ENCODE measurements at places on chromosomes 11 and 22.

DNA sequence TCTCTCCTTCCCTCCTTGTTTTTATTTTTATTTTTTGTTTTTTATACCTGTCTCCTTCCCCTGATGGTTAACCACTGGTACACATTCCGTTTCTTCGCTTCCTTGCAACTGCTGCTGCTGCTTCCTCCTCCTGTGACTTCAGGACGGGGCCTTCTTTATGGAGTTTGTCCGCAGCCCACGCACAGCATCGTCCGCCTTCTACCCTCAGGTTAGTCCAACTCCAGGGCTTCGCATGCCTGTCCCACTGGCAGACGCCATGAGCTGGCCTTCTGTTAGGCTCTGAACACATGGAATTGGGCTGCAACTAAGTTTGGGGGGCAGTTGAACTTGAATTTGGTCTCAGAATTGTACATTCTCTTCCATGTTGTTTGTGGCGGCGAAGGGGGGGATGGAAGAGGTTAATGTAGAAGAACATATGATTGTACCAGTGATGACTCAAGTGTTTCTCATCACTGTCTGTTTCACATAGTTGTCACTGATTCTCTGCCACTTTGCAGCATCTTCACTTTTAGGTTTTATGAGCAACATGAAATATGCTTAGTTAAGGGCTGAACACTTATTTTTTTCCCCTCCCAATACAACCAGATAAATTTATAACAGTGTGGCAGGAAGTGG is 83.0 kb upstream of the YWHAH start:
- no peak for DNase-seq

DNA sequence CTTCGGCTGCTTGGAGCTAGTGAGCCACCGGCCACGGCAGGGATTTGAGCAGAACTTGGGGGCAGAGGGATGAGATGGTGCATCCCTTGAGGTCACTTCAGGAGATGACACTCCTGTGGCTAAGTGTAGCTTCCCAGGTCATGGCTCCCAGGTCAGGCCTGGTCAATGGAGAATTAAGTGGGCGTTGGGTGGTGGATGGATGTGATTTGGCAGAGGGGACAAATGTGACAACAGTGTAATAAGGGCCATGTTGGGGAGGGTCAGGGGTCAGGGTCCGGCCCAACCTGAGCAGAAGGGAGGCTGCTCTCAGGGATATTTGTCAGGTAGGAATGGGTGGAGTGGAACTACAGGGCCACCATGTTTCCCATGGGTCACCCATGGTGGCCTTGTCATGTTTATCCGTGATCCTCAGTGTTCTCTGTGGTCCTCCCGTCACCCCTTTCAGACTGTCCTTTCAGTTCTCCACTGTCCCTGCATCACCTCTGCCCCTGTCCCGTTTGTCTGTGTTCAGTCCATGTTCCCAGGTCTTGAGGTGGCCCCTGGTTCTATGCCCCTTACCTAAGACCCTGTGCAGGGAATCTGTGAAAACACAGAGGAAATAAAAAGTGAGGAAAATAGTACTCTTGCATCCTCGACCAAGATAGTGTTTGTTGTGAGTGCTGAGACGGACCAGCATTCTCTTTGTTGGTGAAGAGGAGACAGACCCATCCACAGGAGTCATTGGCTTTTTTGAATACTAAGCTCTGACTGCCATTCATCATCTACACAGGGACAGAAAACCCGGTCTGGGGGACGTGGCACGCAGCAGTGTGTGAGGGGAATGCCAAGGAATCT is 6.1 kb downstream of the SLC25A1 start:
- DNase-seq = no peak

- DNase-seq = no peak
These were observed 28.0 kb downstream of the QSER1 start for GRCh38 chr11:32920570-32920969.

GRCh38 chr11:119793335-119793984 is 64.5 kb upstream of the NECTIN1 start:
- peak; percentile 25 for DNase-seq

DNA sequence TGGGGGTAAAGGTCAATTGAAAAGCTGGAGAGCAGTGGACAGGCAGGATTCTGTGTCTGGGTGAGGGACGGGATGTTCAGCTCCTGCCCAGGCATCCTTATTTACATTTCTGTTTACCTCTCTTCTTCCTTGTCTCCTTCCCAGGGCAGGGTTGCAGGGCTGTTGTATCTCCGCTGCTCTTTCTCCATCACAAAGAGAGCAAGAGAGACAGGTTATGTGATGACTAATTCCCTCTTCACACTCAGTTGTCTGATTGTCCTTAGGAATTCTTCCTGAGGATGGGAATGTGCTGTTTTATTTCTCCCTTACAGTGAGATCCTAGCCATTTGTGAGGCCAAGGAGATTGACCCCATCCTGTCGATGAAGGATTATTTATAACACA is 104.9 kb downstream of the VPREB1 start:
- no peak for DNase-seq

- DNase-seq = peak; percentile 88
These were observed 35.9 kb upstream of the HORMAD2 start for GRCh38 chr22:30044369-30044768.

GRCh38 chr11:133934599-133935550 is 21.9 kb downstream of the IGSF9B start:
- DNase-seq = no peak

- DNase-seq = no peak
These were observed 17.7 kb downstream of the TXN2 start for GRCh38 chr22:36463783-36464184.

- DNase-seq = peak; percentile 63
These were observed 145.2 kb downstream of the FBXO7 start for GRCh38 chr22:32619614-32620426.

DNA sequence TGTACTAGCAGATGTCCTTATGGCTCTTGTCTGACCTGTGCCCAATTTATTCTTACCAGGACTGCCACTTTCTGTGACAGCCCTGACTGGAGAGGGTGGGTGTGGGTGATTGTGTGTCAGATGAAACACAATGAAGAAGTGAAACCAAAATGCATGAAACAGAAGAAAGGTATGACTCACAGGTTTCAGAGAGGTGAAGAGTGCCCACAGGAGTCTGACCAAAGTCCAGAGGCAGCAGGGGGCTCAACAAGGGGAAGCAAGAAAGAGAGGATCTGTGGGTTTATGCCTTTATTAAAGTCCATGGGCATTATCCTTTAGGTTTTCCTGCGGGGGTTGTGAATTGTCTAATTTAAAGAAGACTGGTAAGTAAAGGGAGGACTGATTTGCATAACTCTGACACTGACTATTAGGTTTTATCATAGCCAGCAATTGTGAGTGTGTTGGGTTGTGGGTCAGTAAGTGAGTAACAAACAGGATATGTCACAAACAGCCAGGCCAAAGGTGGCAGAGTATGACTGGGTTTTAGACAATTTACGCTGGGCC is 3.9 kb upstream of the OR4C6 start:
- DNase-seq = no peak

DNA sequence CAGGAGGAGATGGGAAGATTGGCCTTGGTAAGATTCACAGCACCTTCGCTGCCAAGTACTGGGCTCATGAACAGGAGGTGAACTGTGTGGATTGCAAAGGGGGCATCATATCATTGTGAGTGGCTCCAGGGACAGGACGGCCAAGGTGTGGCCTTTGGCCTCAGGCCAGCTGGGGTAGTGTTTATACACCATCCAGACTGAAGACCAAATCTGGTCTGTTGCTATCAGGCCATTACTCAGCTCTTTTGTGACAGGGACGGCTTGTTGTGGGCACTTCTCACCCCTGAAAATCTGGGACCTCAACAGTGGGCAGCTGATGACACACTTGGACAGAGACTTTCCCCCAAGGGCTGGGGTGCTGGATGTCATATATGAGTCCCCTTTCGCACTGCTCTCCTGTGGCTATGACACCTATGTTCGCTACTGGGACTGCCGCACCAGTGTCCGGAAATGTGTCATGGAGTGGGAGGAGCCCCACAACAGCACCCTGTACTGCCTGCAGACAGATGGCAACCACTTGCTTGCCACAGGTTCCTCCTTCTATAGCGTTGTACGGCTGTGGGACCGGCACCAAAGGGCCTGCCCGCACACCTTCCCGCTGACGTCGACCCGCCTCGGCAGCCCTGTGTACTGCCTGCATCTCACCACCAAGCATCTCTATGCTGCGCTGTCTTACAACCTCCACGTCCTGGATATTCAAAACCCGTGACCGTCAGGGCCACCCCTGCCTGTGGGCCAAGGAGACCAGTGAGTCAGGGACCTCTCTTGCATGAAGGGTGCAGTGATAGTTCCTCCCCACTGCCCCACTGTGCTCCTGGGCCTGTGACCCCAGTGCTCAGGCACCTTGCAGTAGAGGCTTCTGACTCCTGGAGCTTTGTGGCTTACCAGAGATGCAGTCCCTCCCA is 83.6 kb downstream of the BCR start:
- no peak for DNase-seq

GRCh38 chr11:61618978-61619377 is 38.1 kb upstream of the SYT7 start:
- DNase-seq = no peak

GRCh38 chr11:39541945-39542351 is 1917.5 kb downstream of the LRRC4C start:
- no peak for DNase-seq

GRCh38 chr22:21038405-21038804 is 6.0 kb upstream of the SLC7A4 start:
- DNase-seq = no peak

DNA sequence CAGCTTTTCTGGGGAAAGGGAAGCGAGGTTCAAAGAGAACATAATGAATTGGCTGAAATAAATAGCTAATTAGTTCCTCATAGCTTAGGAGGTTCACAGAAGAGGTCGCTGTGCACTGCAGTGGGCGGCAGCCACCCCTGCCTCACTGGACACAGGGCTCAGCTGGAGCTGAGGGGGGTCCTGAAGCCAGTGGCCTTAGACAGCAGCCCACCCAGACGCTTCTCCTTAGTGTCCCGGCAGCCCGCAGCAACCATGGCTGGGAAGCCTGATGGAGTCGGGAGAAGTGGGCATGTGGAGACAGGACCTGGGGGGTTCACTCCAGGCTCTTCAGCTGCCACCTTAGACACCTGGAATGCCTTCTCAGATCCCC is 75.4 kb downstream of the TRIM29 start:
- no peak for DNase-seq

GRCh38 chr11:1409108-1409851 is 19.5 kb downstream of the BRSK2 start:
- no peak for DNase-seq

DNA sequence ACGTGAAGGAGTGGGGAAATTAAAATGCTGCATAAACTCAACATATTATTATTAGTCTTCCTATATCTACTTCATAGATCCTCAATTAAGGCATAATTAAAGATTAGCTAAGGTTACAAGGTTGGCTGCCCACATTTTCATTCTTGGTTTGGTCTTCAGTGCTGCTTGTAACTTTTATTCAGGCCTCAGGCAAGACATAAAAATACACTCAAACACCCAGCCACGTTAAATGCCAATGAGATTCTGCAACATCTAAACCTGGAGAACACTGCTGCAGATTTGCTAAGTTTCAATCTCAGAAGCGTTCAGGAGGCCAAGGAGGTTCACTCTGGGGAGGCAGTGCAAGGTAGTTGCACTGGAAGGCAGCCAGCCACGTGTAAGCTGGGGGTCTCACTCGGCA is 358.7 kb upstream of the NARS2 start:
- DNase-seq = no peak

GRCh38 chr11:54927704-54928103 is 221.1 kb downstream of the OR4A5 start:
- DNase-seq = no peak

DNA sequence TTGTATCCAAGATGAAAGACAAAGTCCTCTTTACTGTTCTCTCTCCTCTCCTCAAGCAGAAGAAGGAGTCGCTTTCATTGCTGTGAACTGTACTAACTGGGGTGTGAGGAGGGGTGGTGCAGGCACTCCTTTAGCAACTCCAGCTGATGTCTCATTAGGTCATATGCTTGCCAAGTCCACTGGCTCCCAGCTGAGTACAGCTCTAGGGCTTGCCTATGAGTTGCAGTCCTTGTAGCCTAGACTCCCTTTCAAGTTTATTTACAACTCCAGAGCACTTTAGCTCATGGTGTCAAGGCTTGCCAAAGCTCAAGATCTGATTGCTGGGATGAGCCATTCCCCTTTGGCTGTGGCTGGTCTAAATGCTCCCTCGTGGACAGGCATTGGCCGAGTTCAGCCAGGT is 55.1 kb upstream of the PDGFD start:
- DNase-seq = peak; percentile 5

- DNase-seq = no peak
These were observed 11.9 kb downstream of the CELF1 start for GRCh38 chr11:47541070-47541469.

DNA sequence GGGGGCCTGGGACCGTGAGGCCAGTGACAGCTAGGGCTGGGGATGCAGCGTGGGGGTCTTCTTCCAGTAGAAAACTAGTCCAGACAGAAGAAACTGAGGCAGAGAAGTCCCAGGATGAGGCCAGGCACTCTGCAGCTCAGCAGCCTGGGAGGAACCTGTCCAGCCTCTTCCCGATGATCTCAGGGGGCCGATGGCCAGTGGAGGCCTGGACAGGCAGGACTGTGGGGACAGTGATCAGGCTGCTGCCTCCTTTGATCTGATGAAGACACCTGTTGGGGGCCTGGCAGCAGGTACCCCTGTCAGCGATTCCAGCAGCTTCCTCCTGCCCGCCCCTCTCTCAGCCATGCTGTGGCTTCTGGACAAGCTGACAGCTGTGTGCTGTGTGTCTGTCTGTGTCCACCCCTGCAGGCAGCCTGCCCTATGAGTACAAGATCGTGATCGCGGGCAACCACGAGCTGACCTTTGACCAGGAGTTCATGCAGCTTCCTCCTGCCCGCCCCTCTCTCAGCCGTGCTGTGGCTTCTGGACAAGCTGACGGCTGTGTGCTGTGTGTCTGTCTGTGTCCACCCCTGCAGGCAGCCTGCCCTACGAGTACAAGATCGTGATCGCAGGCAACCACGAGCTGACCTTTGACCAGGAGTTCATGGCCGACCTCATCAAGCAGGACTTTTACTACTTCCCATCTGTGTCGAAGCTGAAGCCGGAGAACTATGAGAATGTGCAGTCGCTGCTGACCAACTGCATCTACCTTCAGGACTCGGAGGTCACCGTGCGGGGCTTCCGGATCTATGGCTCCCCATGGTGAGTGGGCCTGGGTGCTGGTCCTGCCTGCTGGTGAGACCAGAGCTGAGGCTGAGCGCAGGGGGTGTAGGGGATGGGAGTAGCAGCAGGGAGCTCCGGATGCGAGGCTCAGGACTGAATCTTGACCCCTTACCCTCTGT is 62.6 kb downstream of the MPPED1 start:
- no peak for DNase-seq

DNA sequence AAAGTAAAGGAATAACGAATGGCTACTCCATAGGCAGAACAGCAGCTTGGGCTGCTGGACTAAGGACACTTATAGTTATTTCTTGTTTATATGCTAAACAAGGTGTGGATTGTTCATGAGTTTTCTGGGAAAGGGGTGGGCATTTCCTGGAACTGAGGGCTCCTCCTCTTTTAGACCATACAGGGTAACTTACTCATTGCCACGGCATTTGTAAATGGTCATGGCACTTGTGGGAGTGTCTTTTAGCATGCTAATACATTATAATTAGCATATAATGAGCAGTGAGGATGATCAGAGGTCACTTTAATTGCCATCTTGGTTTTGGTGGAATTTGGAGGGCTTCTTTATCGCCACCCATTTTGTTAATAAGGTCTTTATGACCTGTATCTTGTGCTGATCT is 7.0 kb downstream of the OR4X1 start:
- no peak for DNase-seq

DNA sequence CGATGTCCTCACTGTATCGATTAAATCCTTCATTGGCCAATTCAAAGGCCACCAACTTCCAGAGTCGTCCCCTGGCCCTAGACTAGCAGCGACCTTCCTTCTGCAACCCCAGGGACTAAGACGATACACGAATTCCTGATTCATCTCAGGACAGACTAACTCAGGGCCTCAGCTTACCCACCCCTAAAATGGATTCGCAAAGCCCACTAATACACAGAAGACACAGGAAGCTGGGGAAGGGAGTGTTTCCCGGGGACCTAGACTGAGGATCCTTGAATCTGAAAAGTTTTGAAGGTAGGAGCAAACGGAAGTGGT is 509 bp downstream of the LAMTOR1 start:
- no peak for DNase-seq
